ENCODE measurements at places on chromosomes 5 and 9.

GRCh38 chr9:107485458-107486043 is 4.0 kb downstream of the KLF4 start:
- DNase-seq = no peak

GRCh38 chr9:76591256-76591950 is 132.4 kb downstream of the GCNT1 start:
- DNase-seq = no peak

DNA sequence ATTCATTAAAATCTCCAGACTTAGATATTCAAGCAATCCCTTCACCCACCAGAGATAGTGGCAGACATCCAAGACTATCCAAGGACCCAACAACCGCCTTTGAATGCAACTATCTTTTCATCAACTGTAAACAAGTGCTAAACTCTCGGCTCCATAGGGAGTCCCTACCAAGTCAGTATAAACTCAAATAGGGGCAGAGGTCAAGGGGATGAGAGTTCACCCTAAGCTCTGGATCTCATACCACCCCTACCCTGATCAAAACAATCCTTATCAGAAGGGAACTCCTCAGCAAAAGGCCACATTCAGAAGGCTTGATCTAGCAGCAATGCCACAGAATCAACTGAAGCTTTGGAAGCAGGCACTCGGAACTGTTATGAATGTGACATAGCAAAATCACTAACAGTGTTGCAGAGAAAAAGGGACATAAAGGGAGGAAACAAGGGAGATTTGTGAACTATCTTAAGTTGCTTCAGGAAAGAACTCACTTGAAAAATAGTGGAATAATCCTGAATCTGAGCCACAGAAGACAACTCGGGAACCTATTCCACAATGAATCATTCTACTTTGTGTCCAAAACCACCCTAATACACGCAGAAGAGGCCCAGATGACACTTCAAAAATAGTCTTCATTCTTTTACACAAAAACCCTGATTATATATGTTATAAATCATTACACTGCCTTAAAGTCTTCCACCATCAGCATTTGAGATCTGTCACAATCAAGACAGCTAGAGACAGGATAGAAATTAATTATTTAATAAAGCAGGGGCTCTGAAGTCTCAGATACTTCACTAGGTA is 49.8 kb downstream of the NR6A1 start:
- no peak for DNase-seq

DNA sequence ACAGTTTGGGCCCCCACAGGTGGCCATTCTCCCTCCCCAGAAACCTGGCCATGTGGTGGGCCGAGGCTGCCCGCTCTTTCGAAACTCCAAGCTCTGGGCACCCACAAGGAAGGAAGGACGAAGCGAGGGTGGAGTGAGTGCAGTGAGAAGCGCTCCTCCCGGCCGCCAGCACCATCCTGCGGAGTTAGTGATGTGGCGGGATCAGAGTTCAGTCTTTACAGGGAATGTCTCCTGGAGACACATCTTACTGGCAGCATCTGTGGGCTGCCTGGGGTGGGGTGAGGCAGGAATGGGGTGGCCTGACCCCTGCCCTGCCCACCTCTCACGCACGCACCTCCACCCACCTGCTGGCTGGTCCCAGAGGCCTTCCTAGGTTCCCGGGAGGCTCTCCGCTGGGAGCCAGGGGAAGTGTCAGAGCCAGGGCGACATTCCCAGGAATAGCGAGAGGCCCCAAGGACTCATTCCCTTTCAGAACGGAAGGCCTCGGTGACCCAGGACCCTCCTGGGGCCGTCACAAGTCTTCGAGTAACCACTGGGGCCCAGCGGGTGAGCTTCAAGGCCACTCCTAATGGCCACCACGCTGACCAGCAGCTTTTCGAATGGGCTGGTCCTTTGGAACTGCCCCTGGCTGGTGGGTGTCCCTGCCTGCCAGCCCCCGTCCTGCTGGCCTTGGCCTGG is 5.5 kb upstream of the RNU6ATAC start:
- no peak for DNase-seq

- no peak for DNase-seq
These were observed 301.7 kb upstream of the SEMA6A start for GRCh38 chr5:116876240-116876840.

DNA sequence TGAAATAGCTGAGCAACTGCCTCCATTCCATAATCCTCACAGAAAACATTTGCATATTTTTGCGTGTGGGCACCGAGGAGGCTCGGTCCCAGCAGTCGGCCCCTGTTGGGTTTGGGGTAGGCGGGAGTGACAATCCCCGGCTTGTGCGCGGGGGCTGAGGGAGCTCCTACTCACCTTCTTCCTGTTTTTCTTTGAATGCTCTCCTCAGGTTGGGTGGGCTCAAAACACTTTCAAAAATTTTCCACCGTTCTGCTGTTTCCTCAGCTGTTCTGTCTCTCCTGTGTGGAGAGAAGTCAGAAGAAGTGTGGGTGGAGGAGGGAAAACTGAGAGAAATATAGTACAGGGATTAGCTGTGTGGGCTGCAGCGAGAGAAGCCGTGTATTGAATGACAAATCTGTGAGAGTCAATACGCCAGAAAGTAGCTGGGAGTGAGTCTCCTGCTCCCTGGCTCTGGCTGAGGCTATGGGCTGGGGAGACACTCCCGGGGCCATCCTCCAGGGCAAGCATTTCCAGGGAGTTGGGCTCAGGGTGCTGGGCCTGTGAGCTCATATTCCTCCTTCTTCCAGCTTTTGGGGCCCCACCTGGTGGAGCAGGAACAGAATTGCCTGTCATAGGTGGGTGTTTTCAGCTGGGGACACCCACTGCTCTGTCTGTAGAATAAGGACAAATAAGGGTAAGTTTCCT is 84.7 kb downstream of the CMYA5 start:
- no peak for DNase-seq

- no peak for DNase-seq
These were observed 27.9 kb upstream of the GLRX start for GRCh38 chr5:95850391-95850894.

- no peak for DNase-seq
These were observed 23.5 kb downstream of the SLC6A3 start for GRCh38 chr5:1421521-1422341.

DNA sequence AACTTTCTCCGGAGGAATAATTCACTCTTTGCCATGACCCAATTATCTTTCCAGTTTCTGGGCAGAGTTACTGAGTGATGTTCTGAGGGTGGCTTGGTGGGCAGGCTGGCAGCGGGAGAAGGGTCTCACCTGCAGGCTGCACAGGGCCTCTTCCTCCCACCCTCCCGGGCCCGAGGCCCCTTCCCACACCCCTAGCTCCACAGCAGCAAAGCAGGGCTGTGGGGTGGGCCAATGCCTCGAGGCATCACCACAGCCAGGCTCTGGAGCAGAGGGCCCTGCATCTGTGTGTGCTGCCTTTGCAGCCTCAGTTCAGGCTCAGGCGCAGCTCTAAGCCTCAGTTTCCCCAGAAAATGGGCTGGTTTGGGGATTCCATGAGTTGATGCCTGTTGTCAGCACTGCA is 120.2 kb upstream of the FOXD4L5 start:
- no peak for DNase-seq

DNA sequence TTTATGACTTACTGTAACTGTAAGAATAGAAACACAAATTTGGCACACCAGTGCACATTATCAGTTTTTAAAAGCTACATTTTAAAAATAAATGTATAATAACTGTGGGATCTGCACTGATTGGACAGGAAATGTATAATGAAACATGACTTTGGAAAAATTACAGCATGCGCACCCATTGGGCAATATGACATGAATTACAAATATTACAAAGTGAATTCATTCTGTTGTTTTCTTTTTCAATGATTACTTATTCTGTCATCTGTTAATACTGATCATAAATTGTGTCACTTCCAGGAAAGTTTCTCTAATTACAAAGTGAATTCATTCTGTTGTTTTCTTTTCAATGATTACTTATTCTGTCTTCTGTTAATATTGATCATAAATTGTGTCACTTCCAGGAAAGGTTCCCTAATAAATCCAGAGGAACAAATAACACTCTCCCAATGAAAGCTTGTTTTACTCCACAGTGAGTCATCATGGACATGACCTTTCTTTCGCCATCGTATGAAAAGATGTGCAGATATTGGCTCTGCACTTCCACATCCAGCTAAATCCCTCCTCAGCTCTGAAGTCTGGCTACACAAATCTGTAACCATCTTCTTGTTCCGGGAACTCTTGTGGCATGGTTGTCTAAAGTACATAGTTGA is 297.0 kb upstream of the HAPLN1 start:
- DNase-seq = no peak

GRCh38 chr9:134289241-134289875 is 36.9 kb upstream of the RXRA start:
- DNase-seq = no peak

Data from activated T-cell treated with anti-CD3 and anti-CD28 coated beads for 24 hours (primary cell).